ENCODE measurements at places on chromosomes 7 and 10.

- DNase-seq = no peak
Observed at GRCh38 chr7:81500631-81501030, 269.2 kb downstream of the HGF start.

DNA sequence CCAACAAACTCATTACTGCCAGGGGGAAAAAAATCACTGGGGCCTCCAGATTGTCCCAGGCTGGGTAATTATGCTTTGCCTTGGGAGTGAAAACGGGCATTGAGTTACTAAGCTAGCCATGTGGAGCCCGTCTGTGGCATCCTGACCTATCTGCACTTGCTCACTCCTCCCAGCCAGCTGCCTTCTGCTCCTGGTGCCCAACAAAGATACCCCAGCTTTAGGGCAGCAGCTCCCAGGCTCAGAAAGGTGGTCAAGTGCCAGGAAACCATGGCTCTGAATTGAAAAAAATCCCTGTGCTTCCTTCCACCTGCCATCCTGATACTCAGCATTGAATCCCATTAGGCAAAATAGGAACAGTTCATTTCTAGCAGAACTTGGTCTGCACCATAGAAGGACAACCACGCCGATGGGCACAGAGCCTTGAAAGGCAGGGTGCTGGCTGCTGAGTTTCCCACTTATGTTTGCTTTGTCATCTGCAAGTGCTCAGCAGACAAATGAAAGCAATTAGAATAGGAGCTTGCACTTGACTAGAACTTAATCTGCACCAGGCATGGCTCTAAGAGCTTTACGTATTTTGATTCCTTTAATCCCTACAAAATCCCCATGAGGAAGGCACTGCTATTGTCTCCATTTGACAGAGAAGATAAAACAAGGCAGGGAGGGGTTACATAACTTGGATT is 42.8 kb downstream of the HSPA12A start:
- DNase-seq = no peak

DNA sequence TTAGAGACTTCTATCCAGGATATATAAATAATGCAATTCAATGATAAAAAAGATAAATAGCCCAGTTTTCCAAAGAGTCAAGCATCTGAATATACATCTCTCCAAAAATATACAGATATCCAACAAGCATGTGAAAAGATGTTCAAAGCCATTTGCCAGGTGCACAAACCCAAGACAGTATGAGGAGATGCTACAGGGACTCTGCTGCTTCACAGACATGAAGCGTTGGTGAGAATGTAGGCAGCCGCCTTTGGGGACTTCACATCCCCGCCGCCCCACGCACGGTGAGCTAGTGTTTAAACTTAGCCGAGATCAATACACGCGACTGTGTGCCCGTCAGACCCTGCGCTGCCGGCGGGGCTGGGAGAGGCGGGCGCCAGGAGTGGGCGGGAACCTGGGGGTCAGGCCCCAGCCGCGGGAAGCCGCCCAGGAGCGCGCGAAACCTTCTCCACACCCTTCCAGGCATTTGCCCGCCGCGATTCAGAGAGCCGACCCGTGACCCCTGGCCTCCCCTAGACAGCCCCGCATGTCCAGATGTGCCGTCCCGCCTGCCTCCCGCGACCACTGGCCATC is 927 bp upstream of the ALOX5 start:
- DNase-seq = no peak

GRCh38 chr10:30683496-30683895 is 53.9 kb upstream of the LYZL2 start:
- DNase-seq = no peak

GRCh38 chr10:83427101-83427500 is 712.2 kb upstream of the GHITM start:
- no peak for DNase-seq

GRCh38 chr7:29354340-29354739 is 159.8 kb downstream of the CHN2 start:
- DNase-seq = no peak

DNA sequence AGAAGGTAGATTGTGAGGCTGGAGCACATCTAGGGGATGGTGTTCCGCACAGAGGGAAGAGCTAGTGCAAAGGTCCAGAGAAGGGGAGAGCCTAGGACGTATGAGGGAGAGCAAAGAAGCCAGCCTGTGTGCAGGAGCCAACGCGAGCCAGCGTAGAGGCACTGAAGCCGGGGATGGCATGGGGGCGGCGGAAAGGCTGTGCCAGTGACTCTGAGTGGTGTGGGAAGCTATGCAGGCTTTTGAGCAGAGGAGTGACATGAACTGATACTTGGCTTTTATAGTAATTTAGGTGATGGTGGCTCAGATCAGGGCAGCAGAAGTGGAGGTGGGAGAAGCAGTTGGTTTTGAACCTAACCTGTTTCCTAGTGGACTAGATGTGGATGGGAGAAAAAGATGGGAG is 65.8 kb downstream of the ATXN7L1 start:
- no peak for DNase-seq

DNA sequence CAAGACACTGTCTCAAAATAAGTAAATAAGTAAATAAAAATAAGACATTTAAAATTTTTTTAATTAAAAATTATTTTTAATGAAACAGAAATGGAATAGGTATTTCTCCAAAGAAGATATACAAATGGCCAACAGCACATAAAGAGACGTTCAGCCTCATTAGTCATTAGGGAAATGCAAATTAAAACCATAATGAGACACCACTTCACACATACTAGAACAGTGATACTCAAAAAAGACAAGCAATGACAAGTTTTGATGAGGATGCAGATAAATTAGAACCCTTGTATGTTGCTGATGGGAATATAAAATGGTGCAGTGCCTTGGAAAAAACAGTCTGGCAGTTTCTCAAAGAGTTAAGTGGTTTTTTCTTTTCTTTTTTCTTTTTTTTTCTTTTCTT is 26.5 kb upstream of the C10orf67 start:
- no peak for DNase-seq
